ENCODE measurements at places on chromosomes 1 and 21. TPM values are rescaled to one million over a fixed set of nuclear protein-coding genes. Genes with fewer than 3 reads are reported as not detected.

CHRNB2 gene
- 0.10 TPM for total RNA-seq

CNIH3 gene
- 1.7 TPM for total RNA-seq

GRCh38 chr1:55500601-55501000, 285.4 kb upstream of the USP24 start:
- no peak for DNase-seq

DNA sequence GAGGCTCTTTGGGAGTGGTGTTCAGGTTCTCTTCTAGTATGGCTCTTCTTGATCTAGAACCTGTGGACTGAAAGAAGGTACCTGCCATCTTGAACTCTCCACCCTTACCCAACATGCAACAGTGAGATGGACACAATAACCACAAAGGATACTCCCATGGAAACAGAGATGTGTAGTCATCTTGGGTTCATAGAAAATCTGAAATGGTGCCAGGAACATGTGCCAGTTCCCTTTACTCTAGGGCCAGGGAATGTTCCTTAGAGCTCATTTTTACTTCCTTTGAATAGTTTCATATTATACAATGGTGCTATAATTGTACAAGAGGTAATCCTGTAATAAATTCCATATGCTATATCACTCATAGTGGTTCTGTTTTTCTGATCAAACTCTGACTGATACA, 13.2 kb upstream of the SCYL3 start:
- no peak for DNase-seq

LCE1F gene
- not detected for total RNA-seq

GRCh38 chr1:75220072-75220471, 85.9 kb downstream of the LHX8 start:
- no peak for DNase-seq

DNA sequence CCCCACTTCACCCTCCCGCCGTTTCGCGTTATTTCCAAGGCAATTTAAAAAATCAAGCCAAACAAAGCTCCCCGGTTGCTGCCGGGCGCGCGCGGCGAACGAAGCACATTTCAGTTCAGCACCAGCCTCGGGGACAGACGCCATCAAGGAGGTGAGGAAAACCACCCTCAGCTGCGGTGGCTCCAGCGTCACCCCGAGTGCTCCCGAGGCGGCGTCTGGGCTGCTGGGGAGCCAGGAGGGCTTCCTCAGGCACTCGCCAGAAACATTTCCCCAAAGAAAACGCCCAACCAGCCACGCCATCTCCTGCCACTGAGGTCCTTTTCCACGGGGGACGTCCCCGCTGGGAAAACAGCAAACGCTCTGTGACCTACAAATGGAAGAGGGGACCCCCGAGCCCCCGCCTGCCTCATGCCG, 623 bp downstream of the GNG4 start:
- DNase-seq, result no peak

GRCh38 chr1:1398677-1399186, 403 bp downstream of the CCNL2 start:
- DNase-seq, result no peak

LRRC3 gene
- total RNA-seq, result 22.0 TPM

KHDC4 gene
- total RNA-seq, result 18.5 TPM

DNA sequence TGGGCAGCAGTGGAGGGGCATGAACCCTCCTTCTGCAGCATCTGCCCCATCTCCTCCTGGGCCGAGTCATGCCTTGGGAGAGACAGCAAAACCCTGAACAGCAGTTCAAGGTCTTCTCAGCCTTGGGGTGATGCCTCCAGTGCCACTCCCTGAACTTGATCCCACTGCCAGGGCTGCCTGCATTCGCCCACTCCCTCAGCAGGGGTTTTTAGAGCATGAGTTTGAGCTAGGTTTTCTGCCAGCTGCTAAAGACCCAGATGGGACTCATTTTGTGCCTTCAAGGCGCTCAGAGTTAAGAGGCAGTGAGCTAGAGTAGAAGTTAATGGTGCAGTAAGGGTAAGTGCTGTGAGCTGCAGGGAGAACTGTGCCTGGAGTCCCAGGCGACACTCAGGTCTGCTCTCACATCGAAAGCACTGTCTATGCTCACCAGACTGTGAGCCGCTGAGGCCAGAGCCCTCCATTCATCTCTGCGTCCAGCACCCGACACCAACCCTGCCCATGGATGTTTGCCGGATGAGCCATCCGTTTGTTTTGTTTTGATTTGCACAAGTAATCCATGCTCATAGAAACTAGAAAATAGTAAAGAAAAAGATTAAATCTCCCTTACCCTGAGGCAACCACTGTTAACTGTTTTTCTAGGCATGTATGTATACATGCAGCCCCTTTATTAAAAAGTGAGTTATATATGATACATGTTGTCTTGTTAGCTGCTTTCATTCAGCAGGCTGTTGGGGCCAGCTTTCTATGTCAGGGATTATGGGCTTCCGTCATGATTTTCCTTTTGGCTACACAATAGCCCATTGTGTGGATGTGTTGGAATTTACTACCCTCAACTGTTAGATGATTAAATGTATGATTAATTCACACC, 67.8 kb downstream of the VPS26C start:
- no peak for DNase-seq
